KG1 (cell line): ENCODE measurements at places on chromosomes 1 and 21.

DNA sequence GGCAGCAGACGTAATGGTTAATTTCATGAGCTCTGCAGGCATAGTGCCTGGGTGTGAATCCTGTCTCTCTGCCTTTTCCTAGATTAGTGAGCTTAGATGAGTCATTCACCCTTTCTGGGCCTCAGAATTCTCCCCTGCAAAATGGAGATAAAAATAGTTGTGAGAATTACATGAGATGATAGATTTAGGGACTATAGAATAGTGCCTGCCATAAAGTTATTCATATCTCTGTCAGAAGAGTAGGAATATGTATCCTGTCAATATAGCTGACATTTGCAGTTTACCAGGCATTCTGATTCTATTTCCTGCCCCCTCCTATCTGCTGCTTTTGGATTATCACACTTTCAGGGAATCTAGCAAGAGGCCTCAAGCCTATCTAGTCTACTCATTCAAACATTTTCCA lies 112.0 kb downstream of the PDE4B start:
- DNase-seq, result no peak

DNA sequence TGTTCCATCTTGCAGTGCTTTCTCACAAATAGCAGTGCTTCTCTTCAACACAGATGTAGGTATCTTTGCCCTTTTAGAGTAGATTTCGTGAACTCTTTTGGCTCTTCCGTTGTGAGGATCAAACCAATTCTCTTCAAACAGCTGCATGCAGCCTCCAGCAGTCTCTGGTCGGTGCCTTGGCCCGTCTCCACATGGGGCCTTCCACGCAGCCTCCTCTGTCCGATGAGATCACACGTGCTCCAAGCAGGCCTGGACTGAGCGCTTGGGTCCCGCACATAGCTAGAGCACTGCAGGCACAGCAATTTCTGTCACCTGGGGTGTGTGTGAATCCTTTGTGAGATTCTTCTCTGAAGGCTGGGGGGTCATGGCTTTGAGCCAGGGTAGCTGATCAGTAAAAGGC lies 82.8 kb upstream of the KCNE2 start:
- no peak for DNase-seq

- DNase-seq, result no peak
These were observed 134.9 kb downstream of the MATN1 start for GRCh38 chr1:30588311-30589073.

GRCh38 chr1:234528074-234528865 lies 49.3 kb upstream of the TARBP1 start:
- DNase-seq, result no peak

DNA sequence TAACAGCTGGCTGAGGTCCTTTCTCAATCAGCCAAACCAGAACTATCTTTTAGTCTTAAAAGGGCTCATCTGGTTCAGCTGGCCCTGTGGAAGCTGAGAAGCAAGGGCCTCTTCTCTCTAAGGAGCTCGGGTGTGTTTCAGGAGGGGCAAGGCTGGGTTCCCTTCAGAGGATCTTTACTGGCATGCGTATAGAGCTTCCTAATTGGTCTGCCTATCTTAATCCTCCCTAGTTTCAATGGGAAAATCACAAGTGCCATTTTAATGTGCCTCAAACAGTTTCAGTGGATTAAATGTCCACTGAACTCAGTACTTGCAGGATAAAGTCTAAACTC lies 81.5 kb upstream of the LBR start:
- no peak for DNase-seq

- DNase-seq, result no peak
These were observed 43.4 kb upstream of the RHOU start for GRCh38 chr1:228691926-228692325.

DNA sequence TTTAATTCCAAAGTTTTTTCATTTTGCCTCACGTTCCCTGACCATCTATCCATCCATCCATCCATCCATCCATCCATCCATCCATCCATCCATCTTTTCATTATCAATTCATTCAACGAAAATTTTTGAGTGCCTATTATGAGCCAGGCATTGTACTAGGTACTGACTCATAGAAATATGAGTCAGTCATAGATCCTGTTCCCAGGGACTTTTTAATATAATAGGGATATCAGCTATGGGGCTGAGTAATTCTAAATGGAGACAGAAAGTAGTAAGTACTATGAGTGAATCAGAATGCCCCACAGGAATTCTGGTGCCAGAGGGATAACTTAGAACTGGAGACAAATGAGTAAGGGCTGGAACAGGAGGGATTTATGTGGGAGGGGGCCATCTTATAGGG lies 49.8 kb upstream of the GNG12 start:
- DNase-seq, result no peak

DNA sequence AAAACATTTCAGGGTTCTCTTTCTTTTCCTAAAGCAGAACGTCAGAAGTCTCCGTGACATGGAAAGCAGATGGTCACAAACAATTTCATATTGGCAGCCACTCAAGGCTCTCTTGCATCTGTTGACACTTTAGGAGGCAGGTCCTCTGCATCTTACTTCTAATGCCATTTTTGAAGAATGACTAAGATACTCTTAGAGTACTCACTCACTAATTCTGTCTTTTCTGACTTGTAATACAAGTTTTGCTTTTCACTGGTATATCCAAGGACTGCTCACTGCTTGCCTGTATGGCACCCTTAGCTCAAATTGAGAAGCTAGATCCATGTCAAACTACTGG lies 68.3 kb downstream of the PRRX1 start:
- DNase-seq, result no peak

DNA sequence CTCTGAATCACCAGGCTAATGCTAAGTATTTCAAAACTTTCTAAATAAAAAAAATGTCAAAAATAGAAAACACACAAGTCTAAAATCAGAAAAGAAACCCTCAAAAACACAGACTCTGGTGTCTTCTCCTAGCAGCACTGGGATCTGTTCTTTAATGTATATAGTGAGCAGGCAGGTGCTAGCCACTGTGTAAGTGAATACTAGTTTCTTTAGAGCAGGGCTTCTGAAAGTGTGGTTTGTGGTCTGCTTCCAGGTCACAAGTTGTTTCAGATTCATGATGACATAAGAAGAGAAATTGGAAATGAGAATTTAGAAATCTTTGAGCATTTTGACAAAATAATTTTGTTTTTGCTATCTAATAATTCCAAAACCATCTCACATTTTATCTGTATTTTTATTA lies 763.1 kb downstream of the USP25 start:
- DNase-seq, result no peak

DNA sequence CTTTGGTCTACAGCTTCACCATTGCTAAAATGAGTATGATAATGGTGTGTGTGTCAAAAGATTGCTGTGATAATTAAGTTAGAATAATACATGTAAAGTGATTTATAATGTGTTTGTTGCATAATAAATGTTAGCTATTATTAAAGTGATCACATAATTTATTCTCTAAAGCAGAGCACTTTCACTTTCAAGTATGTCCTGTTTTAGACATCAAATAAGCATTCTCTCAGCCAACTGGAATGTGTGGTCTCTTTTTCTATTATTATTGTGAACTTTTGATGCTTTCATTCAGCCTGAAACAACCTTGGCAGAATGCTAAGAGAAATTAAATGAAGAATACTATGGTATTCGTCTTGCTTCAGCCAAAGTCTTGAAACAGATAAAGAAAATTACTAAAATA lies 102.8 kb upstream of the COL11A1 start:
- no peak for DNase-seq

- DNase-seq, result no peak
These were observed 3.4 kb downstream of the COP1 start for GRCh38 chr1:176203735-176204134.

DNA sequence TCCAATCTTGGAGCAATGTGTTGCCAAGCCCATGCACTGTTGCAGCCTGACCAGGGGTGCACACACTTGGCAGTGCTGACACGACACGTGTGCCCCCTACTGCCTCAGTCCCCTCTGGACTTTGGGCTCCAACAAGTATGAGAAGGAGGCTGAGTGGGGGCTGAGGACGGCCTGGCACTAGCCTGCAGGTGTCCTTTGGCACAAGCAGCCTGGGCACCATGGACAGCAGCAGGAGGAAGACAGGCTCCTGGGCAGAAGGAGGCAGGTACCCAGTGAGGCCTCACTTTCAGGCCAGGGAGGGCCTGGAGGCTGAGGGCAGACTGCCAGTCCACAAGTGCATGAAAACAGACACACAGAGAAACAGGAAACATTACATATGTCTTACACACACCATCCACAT lies 1702.9 kb upstream of the B3GALT2 start:
- no peak for DNase-seq

GRCh38 chr1:163069142-163069541 lies at the start of gene RGS4:
Gene RGS4, plus strand, starts transcription at chr1:163069361. Its CDS starts 124 bp downstream, at chr1:163069485.
- DNase-seq, result no peak

GRCh38 chr1:6401673-6402072 lies 8.1 kb upstream of the ACOT7 start:
- no peak for DNase-seq

- DNase-seq, result no peak
These were observed 22.0 kb downstream of the PRPF38A start for GRCh38 chr1:52426371-52426770.

- DNase-seq, result no peak
These were observed 19.2 kb downstream of the NLRP3 start for GRCh38 chr1:247435030-247435758.

GRCh38 chr1:204126956-204127355 lies 24.9 kb downstream of the ETNK2 start:
- DNase-seq, result no peak
